Calu3 (cell line): ENCODE measurements at places on chromosomes 1 and 21. TPM values are rescaled to one million over a fixed set of nuclear protein-coding genes. Genes with fewer than 3 reads are reported as not detected.

C1orf115 gene
- 5.1 and 8.5 TPM in 2 replicates for total RNA-seq

GPR3 gene
- 1.3 and 1.9 TPM in 2 replicates for total RNA-seq

PIGK gene
- total RNA-seq = 37.8 and 41.8 TPM in 2 replicates

RHBG gene
- 0.26 and 0.42 TPM in 2 replicates for total RNA-seq

GRCh38 chr21:41970106-41970391 lies 16.2 kb upstream of the C2CD2 start:
- H3K4me1 ChIP-seq = no peaks in the 10 kb centered on the region
- no peak overlapping the region for H3K27ac ChIP-seq
- H3K4me3 ChIP-seq = no peak overlapping the region

- H3K27ac ChIP-seq = no peak overlapping the region
- no peak overlapping the region for H3K4me3 ChIP-seq
- no peaks in the 10 kb centered on the region for H3K36me3 ChIP-seq
- no peaks in the 10 kb centered on the region for H3K4me1 ChIP-seq
Measured at GRCh38 chr1:199878823-199879222, 148.7 kb upstream of the NR5A2 start.

DNA sequence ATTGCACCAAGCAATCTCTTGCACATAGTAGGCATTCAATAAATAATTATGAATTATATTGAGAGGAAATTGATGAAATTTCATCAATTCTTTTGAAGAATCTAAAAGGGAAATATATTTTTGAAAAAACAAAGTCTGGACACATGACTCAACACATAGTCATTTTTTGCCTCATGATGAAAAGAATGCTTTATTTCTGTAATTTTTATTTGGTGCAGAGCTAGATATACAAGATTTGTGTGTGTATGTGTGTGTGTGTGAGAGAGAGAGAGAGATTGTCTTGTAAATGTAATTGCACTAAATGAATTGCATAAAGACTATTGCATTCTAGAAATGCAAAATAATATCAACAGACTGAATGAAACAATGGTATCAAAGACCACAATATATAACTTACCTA lies 206.2 kb upstream of the C1orf87 start:
- no peaks in the 10 kb centered on the region for H3K27me3 ChIP-seq
- DNase-seq = no peak
- no peak overlapping the region for H3K4me3 ChIP-seq

DNA sequence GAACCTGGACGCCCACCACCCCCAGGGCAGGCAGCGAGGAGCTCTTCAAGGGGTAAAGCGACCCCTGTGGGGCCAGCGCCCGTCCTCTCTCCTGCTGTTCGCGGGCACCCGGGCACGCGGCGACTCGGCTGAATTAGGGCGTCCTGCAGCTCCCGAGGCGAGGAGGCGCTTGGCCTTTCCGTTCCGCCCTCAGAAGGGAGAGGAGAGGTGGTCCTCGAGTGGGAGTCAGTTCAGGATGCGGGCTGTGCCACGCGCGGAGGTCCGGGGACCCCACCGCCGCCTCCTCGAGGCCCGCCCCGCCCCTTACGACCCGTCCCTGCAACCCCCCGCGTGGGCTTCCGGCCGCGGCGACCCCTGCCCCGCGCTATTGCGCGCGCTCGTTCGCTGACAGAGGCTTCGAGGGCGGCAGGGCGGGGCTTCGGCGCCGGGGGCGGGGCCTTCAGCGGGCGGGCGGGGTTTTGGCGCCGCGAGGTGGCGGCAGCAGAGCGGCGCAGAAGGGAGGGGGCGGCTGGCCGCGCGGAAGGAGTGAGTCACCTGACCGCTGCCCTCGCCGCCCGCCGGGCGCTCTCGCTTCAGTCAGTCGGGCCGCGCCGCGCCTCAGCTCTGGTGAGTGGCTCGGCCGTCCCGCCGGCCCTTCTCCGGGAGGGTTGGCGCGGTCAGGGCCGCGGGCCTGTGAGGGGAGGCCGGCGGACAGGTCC lies at the start of gene BACH1:
BACH1 (plus strand) TSS at position 575 of the 698 bp plus-strand sequence. CDS start 22,359 bp downstream, outside the sequence.
- H3K27me3 ChIP-seq = no peaks in the 10 kb centered on the region
- peak; percentile 84 for DNase-seq
- H3K4me3 ChIP-seq = peak within 1 kb of the TSS; percentile 94
- H3K36me3 ChIP-seq = peaks cover 35% of the 10 kb centered on the region

GRCh38 chr1:180040034-180040433 lies 85.4 kb downstream of the CEP350 start:
- no peaks in the 10 kb centered on the region for H3K4me1 ChIP-seq
- H3K36me3 ChIP-seq = peaks cover 6% of the 10 kb centered on the region
- DNase-seq = no peak

- no peak overlapping the region for H3K4me3 ChIP-seq
- no peak for DNase-seq
- no peaks in the 10 kb centered on the region for H3K27me3 ChIP-seq
- H3K36me3 ChIP-seq = no peaks in the 10 kb centered on the region
- H3K4me1 ChIP-seq = no peaks in the 10 kb centered on the region
- no peak overlapping the region for H3K27ac ChIP-seq
Measured at GRCh38 chr1:245216366-245217115, 61.8 kb downstream of the KIF26B start.

DNA sequence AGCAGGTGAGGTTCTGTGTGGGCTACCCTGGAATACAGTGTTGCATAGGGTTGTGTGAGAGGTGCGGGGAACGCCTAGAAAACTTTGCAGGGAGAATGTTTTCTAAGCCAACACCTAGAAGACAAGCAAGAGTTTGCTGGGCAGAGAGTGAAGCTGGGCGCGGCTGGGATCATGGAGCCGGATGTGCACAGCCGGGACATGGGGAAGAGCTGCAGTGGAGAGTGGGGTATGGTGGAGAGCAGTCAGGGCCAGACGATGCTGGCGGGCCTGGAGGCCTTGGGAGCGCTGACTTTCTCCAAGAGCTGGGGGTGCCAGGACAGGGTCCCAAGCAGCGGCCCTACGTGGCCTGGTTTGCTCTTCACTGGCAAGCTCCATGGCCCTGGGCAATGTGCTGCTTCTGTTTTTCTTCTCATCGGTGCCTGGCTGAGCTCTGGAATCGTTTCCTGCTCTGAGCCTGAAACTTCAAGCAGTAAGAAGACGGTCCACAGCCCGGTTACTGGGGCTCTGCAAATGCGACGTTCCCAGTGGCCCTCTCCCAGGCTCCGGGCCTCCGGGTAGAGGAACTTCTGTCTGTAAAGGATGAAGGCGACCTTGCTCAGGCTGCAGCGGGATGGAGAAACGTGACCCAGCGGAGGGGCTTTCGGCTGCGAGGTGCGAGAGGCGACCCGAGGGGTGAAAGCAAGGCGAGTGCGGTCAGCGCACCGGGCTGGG lies 51.9 kb upstream of the CD34 start:
- H3K4me1 ChIP-seq = peaks cover 22% of the 10 kb centered on the region
- H3K27ac ChIP-seq = peak overlapping the region; percentile 53
- H3K36me3 ChIP-seq = peaks cover 20% of the 10 kb centered on the region
- H3K4me3 ChIP-seq = peak overlapping the region; percentile 72

DNA sequence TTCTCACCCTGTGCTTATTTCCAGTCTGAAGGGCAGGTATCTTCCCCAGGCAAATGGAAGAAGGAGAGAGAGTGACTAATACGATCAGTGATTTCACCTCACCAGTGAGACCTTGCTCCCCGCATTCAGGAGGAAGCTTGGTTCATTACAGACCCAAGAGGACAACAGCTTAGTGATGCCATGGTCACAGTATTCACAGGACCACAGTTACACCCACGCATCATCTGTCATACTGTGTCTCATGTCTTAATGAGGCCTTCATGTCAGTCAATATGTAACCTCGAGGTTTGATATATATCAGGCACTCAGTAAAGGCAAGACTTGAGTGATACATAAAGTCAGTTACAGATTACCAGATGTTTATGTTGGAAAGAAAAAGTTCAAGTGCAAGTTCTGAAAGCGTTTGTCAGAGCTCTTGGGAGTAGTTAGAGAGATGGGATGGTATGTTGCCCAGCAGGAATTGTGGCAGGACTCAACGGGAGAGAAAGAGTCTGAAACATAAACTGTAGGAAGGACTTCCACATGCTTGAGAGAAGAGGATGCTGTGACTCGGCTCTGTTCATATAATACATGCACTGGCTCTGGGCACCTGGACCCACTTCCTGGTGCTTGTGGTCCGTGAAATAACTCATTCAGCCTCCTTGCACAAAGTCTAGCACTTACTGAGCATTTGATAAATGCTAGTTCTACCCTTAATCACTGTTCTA lies 33.3 kb downstream of the GNPAT start:
- H3K27me3 ChIP-seq = no peaks in the 10 kb centered on the region
- H3K27ac ChIP-seq = no peak overlapping the region
- DNase-seq = no peak
- H3K4me1 ChIP-seq = no peaks in the 10 kb centered on the region
- H3K4me3 ChIP-seq = no peak overlapping the region

GRCh38 chr1:70518106-70518505 lies 107.0 kb downstream of the CTH start:
- no peaks in the 10 kb centered on the region for H3K36me3 ChIP-seq
- H3K27ac ChIP-seq = no peak overlapping the region
- H3K4me3 ChIP-seq = no peak overlapping the region
- no peaks in the 10 kb centered on the region for H3K4me1 ChIP-seq

DNA sequence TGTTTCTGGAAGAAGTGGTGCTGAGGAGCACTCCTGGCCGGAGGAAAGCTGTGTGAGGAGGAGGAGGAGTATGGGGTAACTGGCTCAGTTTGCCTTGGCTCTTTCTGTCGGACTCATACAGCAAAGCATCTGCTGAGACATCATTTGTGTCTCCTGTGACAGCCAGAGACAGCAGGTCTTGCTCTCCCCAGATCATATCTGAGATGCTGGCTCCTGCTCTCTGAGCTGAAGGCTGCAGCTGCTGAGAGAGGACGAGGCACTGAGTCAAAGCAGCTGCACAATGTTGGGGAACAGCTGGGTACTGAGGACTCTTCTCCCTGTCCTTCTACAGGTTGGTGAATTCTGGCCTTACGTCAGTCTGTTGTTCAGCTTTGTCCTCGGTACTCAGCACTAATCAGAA lies 14.3 kb downstream of the OR2B11 start:
- H3K36me3 ChIP-seq = no peaks in the 10 kb centered on the region
- no peaks in the 10 kb centered on the region for H3K4me1 ChIP-seq
- no peak overlapping the region for H3K4me3 ChIP-seq
- H3K27ac ChIP-seq = no peak overlapping the region

- H3K4me1 ChIP-seq = no peaks in the 10 kb centered on the region
- no peak overlapping the region for H3K27ac ChIP-seq
- no peaks in the 10 kb centered on the region for H3K27me3 ChIP-seq
- no peak for DNase-seq
Measured at GRCh38 chr1:56237491-56238064, 341.8 kb downstream of the PLPP3 start.

DNA sequence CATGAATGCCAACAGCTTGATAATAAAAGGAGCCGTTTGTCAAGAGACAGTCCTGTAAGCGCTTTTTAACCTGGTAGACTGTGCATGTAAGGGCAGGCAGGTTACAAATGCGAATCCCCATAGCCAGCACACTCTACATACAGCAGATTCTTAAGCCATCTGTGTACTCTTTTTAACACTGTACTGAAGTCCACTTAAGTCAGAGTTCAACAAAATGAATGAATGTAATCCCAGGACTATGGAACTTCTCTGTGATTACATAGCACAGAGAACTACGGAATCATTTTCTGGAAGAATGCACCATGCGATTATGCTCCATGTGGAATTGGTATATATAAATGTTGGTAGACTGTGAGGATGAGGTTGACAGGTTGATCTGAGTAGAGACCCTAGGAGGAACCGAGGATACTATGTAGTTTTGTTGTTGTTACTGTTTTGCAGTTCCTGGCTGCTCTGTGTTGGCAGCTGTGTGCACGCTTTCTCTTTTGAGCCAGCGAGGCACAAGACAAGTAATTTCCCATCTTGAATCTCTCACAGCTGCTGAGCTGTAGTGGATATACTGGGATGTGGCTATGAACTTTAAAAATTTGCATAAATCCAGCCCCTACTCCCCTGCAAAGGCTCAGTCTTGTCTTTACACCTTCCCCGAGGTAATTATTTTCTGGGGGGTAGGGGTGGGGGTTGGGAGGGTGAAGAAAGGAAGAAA lies 21.9 kb downstream of the LRRC8D start:
- peaks cover 24% of the 10 kb centered on the region for H3K36me3 ChIP-seq
- peak overlapping the region; percentile 93 for H3K4me3 ChIP-seq

DNA sequence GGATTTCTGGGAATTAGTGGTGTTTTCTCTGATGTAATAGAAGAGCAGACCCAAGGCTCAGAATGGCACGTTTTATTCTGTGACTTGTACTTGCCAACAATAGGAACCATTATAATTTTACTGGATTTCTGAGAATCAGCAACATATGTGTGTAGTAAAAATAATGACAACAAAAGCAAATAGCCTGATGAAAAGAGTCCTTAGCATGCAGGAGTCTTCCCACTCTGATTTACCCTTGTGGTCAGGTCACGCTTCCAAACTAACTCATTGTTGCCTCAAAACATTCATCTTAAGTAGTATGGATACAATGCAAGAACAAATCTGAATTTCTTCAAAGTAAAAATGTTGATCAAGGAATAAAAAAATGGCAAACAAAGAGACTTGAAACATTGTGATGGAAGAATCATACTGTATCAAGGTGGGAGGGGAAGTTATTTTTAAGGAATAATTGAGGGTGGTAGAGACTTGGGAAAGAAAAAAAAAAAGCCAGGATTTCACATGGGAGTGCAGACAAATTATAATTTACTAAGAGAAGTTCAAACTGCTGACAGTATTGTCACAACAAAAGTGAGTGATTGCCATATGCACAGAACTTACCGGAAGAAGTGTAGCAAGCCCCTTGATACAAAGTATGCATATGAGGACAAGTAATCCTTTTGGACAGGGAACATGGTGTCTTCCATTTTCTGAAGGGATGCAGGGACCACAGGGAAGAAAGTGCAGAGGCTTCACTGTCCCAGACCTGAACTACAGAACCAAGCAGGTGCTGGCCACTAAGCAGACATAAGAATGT lies 31.2 kb upstream of the RGL1 start:
- no peaks in the 10 kb centered on the region for H3K4me1 ChIP-seq
- H3K27me3 ChIP-seq = no peaks in the 10 kb centered on the region
- H3K27ac ChIP-seq = no peak overlapping the region
- no peak for DNase-seq

DNA sequence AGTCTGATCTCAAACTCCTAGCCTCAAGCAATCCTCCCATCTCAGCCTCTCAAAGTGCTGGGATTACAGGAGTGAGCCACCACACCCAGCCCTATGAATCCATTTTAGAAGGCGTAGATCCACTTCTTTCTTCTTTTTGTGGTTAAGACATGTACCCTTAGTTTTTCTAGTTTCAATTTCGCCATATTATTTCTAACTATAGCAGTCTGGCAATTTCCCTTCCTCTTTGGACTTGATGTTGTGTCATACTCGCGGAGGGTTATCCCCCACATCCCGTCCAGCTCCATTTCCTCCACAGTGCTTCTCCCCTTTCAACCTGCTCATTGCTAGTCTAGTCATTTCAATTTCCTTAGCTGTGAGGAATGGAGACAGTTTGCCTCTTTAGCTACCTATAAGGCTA lies 5.2 kb upstream of the LRRC8D start:
- H3K4me1 ChIP-seq = peaks cover 12% of the 10 kb centered on the region
- DNase-seq = no peak
- no peak overlapping the region for H3K27ac ChIP-seq
- H3K36me3 ChIP-seq = peaks cover 7% of the 10 kb centered on the region
- peaks cover 19% of the 10 kb centered on the region for H3K27me3 ChIP-seq
